Stimulated activated CD8-positive, alpha-beta memory T cell treated with anti-CD3 and anti-CD28 coated beads, Interleukin-7, amount 100 ng/mL, for 48 hours (primary cell): ENCODE measurements at places on chromosomes 2 and 18.

DNA sequence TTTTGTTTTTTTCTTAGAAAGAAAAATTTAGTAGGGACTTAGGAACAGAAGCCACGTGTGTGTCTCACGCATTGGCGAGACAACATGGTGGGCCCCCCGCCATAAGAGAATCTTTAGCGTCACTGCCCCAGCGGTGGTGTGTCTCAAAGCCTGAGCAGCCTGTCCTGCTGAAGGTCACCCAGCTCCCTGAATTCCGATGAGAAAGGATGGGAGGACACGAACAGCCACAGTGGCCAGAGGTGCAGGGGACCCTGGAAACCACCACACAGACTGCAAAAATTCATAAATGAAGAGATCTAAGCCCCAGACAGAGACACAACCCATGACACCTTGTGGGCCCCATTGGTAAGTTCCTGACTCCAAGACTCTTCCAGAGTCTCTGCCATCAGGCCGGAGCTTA, 266.1 kb upstream of the RAB6C start:
- no peak for DNase-seq

- DNase-seq: no peak
Observed at GRCh38 chr2:145254291-145254690, 734.4 kb upstream of the ZEB2 start.

DNA sequence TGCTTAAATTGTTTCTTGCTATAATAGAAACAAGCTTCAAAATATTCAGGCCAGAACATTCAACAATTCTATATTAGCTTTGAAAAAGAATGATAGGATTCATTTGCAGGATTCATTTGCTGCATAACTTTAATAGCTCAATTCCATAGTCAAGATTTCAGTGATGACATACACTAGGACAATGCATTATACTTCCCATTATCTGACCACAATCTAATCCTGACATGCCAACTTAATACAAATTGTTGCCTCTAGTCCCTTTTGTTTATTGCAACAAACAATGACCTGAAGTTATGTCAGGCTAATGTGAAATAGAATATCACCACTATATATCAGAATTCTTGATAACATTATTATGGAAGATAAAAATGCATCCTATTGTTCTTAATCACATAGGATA, 169.4 kb downstream of the DNAH7 start:
- no peak for DNase-seq

- peak; percentile 67 for DNase-seq
Observed at GRCh38 chr2:190881598-190882410, 1.2 kb downstream of the GLS start.

GRCh38 chr2:108446703-108447102, 2.3 kb upstream of the GCC2 start:
- no peak for DNase-seq

DNA sequence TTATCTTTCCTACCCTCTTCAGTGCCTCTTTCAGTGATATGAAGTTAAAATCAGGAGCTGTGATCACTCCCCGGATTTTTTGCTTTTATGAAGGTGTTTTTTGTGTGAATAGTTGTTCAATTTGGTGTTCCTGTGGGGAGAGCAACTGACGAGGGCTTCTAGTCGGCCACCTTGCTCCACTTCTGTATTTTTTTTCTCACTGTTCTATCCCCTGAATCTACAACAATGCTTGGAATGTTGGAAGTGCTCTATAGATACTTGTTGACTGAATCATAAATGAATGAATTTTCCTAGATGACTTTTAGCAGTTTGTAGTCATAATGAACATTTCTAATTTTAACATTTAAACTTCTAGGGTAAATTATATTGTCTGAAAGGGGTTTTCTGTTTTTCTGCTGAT, 247.3 kb downstream of the ZNF385B start:
- DNase-seq: no peak

- no peak for DNase-seq
Observed at GRCh38 chr2:186716899-186717298, 23.0 kb downstream of the FAM171B start.

- DNase-seq: no peak
Observed at GRCh38 chr2:163142618-163143017, 304.1 kb upstream of the KCNH7 start.

DNA sequence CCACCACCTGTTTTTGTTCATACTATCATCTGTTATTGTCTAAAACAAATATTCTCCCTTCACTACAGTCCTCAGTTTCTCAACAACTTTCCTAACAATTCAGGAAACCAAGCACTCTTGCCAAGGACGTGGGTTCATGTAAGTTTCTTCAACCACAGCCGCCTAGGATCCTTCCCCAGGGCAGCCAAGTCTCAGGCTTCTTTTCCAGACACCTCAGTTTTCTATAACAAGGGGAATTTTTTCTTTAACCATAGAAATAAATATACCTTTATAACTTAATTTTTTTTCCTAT, 39.4 kb upstream of the AGPS start:
- DNase-seq: no peak

DNA sequence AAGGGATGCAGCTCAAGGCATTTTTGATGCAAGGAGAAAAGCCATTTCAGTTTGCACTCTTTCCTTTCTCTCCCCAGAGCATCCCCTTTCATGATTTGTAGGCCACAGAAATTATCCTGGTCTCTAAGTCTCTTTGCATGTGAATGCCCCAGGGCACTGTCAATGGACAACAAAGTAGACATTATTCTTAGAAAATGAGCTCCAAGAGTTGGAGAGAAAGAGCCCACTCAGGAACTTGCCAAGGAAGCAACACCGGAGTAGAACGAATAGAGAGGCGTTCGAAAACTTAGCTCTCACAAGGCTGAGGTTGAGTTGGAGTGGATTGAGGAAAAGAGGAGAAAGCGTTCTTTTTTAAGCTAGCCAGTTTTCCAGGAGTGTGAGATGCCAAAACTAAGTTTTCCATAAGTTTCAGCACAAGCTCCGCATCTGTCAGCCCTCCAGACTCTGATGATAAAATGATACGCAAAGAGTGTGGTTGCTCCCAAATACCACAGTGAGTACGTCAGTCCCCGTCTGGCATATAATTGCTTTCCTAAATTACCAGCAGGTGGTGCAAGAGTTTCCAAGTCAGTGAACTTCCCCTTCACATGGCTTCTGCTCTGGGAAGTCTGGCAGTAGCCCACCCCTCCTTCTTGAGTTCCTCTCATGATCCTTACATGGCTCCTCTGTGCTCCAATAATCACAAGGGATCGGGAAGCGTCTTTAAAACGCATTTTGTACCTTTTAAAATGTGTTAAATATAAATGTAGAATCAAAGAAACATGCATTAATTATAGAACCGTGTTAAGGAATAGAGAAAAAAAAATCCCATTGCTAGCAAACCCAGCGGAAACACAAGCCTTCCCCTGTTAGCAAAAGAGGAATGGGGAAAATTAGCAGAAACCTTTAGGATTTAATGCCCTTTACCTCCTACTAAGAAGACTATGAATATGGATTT, 1060.6 kb upstream of the FANCL start:
- DNase-seq: no peak

DNA sequence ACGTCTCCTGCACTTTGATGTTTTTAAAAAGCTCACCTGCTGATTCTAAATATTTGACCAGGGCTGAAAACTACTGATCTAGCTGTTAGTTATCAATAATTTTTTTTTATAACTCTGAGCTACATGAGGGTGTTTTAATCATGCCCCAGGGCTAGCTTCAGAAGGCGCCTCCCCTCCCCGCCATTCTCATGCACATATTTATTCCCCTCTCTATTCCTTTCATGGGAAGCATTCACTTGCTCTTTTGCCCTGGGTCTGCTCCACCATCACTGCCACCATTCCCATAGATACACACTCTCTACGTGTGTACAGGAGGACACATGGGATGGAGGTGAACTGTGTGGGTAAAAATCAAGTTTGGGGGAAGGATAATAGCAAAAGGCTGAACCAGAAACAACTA, 101.0 kb downstream of the PLA2R1 start:
- no peak for DNase-seq

- no peak for DNase-seq
Observed at GRCh38 chr2:234478121-234478858, 18.6 kb downstream of the ARL4C start.
